Mucosa of descending colon (tissue), 3 donors: ENCODE measurements at places on chromosomes 5 and 9.

DNA sequence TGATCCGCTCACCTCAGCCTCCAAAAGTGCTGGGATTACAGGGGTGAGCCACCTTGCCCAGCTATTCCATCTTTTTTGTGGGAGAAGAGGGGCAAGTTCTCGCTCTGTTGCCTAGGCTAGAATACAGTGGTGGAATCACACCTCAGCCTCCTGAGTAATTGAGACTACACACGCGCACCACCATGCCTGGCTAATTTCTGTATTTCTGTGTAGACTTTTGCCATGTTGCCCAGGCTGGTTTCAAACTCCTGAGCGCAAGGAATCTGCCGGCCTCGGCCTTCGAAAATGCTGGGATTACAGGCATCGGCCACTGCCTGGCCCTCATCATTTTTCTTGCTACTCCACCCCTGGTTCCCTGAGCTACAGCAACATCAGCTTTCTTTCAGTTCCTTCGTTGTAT lies 2.8 kb upstream of the NOL6 start:
- no peak for DNase-seq

DNA sequence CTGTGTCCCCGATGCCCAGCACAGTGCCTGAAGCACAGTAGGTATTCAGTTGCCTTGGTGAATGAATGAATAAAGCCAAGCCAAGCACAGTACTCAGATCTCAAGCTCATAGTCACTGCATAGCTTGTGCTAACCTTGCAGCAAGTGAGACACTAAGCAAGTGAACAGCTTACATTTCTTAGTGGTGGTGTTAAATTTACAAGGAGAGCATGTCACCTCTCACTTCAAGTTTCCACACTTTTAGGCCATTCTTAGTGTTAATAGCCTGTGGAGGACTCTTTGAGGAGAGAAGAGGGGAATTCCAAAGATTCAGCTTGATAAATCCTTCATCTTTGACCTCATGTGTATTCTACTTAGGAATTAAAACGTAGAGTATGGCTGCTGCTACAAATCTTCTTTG lies 104.7 kb downstream of the C9orf152 start:
- no peak for DNase-seq

GRCh38 chr5:136030956-136031611 lies 2.3 kb downstream of the TGFBI start:
- no peak for DNase-seq

DNA sequence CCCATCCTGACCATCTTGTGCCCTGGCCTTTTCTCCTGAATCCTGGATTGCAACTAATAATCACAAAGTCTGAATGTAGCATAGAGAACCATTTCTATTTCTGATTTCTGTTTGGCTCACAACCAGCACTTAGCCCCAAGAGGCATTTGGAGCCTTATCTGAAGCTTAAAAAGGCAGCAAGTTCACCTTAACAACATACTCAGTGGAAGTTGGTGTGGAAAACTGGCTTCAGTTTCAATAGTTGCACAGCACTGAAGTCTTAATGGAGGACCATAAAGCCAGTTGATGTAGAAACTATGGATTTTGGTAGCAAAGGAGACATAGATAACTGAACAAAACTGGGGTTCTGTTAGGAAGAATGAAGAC lies 574.1 kb downstream of the PSAT1 start:
- no peak for DNase-seq

DNA sequence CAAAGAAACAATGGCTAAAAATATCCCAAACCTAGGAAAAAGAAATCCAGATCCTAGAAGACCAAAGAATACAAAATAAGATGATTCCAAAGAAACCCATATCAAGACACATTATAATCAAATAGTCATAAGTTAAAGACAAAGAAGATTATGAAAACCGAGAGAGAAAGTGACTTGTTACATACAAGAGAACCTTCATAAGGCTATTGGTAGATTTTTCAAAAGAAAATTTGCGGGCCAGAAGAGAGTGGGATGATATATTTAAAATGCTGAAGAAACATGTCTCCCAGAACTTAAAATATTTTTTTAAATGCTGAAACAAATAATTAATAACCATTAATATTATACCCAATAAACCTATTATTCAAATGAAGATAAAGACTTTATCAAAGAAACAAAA lies 687.3 kb downstream of the TLE4 start:
- no peak for DNase-seq

GRCh38 chr9:34096751-34097150 lies 29.7 kb downstream of the DCAF12 start:
- no peak for DNase-seq

- DNase-seq = no peak
Measured at GRCh38 chr5:120527251-120527650, 63.2 kb downstream of the PRR16 start.

DNA sequence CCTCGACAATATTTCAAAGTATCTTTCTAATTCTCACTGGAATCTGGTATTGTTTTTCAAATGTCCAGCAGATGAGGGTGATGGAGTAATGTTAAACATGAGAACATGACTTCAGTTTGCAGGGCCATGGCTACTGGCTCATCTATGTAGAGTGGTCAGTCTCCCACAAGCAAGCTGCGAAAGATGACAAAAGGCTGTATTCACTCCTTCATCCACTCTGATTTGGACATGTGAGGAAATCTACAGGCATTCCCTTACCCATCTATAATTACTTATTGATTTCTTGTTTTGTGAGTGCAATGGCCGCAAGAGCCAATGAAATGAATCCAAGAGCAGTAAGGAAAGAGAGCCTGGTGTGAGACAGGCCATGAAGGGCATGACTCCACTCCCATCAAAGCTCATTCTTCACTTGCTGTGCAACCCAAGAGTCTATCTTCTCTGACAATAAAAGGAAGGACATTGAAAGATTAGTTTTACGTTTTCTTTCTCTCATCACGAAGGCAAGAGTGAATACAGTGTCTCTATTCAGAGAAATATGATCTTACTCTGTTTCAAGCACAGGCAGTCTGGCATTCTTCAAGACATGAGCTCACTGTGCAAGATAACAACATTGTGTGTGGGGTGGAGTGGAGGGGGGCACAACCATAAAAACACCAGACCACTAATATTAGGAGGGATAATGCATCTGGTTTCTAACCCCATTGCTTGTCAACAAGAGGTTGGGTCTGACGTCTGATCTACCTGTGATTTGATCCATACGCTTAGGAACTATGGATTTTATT lies 249.6 kb upstream of the DAP start:
- no peak for DNase-seq

DNA sequence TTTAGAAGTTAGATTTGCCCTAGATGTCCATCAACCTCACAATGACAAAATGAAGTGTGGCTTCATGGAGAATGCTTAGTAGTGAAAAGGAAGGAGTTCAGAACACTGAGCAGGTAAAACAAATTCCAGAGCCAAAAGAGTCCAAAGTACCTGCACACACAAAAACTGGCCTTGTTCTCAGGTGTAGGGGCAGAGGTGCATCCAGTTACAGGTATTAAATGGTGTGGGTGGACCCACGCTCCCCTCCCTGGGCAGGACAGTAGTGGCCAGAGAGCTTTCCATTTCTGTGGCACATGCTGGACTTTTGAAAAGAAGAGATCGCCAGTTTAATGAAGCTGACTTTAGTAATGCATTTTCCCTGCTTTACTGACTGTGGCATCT lies 47.2 kb downstream of the SECISBP2 start:
- DNase-seq = no peak

DNA sequence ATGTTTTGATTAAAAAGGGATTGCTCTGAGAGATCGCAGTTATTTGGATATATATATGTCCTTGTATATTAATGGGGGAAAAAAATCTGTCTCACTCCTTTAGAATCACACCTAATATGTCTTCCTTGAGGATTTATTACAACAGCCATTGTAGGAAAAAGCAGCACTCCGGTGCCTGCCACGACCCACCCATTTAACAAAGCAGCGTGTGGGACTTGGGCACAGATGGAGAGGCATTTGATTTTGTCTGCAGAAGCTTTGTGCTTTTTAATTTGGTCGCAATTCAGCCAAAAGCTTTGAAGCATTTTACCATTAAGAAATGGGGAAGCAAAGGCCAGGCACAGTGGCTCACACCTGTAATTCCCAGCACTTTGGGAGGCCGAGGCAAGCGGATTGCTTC lies 159.2 kb downstream of the SMARCA2 start:
- no peak for DNase-seq

- peak; percentile 37 for DNase-seq
Measured at GRCh38 chr5:39448506-39449128, 23.8 kb upstream of the DAB2 start.

- no peak for DNase-seq
Measured at GRCh38 chr9:115884846-115885245, 268.7 kb upstream of the PAPPA start.
